Activated T-helper 1 cell treated with anti-CD3 and anti-CD28 coated beads, Interleukin-2, amount 50 U/mL, for 16 hours (primary cell): ENCODE measurements at places on chromosomes 7 and 10.

DNA sequence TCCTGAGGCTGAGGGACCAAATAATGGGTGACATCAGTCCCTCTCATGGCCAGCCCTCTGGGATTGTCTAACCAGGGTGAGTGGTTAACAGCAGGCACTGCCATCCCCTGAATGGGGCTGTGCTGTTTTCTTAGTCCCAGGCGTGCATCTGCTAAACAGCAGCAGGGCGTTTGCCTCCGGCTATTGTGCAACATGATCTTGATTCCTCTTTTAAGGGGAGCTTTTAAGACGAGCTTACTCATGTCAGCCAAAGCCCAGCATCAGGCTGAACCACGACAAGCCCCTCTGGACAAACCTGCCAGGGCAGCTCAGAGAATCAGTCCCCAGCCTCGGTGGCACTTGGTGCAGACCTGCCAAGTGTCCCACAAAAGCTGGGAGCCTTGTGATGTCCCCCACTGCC lies 16.2 kb upstream of the IGFBP3 start:
- DNase-seq, result no peak

- no peak for DNase-seq
These were observed 18.1 kb upstream of the CAMK2G start for GRCh38 chr10:73892310-73893030.

DNA sequence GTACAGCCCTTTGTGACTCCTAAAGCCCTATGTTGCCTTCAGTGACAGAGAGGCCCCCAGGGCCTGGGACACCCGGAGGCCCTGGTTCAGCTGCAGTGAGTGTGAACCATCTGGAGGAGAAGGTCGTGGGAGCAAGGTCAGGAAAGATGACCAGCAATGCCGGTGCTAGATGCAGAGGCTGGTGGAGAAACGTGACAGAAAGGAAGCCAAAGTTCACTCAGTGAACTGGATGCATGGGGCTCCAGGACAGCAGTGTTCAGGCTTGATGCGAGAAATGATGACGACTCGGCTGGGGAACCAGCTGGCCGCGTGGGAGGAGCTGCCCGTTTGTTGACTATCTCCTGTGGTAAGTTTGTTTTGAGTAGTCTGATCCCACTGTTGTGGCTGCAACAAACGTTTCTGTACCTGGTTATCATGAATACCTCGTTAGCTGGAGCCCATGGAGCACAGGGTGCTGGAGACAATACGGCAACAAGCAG lies 54.1 kb upstream of the MKRN1 start:
- no peak for DNase-seq

- no peak for DNase-seq
These were observed 99.6 kb downstream of the PRPF18 start for GRCh38 chr10:13686331-13686752.

DNA sequence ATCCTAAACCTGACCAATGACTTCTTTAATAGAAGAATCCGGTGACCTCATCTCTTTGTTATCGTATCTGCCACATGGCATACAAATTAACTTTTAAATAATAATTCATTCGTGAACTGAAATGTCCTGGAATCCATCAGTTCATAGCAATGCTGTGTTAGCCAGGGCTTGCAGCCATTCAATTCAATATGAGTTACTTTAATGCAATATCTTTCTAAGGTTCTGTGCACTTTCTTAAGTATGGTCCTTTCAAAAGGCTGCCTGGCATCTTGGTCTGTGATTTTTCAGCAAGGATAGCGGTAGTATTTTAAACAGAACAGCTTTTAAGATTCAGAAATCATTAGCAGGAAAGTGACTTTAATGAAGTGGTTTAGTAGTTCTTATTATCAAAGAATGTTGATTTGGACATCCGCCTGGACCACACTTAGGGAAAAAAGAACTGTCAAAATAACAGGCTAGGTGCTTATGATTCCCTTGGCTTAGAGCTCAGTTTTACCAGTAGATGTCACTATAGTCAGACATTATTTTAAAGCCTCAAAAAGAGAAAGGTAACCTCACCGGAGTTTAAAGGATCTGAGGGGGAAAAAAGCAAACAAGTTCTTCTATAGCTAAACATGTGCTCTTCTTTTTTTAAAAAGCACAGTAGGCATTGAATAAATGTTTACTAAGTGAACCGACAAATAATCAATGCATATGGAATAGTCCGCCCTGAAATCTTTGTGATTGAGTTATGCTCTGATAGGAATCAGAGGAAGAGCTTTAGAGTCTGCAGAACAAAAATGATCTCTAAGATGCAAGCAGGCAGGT lies 22.7 kb downstream of the SLC35G1 start:
- DNase-seq, result no peak

- DNase-seq, result no peak
These were observed 673 bp upstream of the ST8SIA6 start for GRCh38 chr10:17455015-17455520.

DNA sequence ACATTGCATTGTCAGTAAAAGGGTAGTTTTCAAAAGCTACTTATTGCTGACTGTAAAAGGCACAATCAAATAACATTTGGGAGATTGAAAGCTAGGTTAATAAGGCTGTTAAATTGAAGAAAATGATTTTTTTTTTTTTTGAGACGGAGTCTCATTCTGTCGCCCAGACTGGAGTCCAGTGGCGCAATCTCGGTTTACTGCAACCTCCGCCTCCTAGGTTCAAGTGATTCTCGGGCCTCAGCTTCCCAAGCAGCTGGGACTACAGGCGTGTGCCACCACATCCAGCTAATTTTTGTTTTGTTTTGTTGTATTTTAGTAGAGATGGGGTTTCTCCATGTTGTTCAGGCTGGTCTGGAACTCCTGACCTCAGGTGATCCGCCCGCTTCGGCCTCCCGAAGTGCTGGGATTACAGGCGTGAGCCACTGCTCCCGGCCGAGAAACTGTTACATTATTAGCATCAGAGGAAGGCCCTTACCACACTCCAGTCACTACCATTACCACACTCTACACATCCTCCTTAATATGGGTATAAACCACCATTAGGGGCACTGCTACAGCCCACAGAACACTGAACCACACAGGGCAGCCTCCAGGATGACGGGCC lies 1.0 kb downstream of the CYP51A1 start:
- DNase-seq, result no peak

DNA sequence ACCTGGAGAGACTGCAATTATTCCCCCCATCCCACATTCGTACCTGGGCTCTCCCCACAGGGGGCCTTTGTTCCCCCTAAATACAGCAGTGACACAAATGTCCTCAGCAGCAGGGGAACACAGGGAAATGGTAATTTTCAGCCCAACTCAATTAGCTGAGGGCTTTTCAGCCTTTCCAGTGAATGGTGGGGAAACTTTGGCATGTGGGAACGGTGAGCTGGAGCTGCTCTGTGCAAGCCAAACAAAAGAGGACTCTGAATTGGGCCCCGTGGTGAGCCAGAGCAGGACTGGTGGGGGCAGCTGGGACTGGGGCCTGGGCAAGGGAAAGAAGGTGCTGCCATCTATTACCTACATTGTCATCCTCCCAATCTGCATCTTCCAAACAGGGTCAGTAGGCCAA lies 51.0 kb downstream of the FBXW4 start:
- DNase-seq, result no peak

GRCh38 chr7:28847176-28847575 lies 111.0 kb downstream of the TRIL start:
- DNase-seq, result no peak

DNA sequence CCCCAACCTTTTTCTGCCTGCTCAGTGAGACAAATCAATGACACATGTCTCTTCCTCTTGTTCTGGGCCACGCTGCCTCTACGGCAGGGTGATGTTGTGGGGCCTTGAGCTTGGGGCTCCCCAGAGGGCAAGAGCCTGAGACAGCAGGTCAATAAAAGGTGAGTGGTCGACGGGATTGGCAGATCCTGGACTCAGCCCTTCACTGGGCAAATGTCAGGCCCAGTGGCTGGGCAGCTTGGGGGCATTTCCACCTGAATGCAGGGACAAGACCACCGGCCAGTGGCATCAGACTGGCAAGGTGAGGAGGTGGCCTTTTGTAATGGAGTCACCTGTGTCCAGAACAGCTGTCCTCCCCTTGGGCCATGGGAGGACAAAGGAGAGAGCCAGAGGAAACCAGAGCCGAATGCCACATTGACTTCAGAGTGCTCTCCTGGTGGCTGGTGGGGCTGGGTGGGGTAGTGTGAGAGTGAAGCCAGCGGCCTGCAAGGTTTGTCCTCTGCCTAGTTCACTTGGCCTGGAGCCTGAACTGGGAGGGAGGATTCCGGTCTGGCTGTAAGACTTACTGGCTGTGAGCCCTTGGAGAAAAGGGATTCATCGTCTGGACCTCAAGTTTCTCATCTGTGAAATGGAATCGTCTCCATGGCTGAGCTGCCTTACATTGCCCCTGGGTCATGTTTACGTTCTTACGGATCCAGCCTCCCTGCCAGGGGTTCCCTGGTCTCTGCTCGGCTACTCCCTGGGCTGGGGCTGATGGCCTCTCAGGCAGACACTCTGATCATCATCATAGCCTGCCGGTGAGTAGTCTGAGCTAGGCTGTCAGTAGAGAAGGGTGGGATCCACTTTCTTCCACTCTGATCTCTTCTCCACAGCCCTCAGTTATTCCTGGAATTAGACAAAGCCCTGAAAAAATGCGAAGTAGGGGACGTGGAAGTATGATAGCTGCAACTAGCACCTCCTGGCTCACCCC lies 25.4 kb upstream of the CRHR2 start:
- DNase-seq, result no peak

DNA sequence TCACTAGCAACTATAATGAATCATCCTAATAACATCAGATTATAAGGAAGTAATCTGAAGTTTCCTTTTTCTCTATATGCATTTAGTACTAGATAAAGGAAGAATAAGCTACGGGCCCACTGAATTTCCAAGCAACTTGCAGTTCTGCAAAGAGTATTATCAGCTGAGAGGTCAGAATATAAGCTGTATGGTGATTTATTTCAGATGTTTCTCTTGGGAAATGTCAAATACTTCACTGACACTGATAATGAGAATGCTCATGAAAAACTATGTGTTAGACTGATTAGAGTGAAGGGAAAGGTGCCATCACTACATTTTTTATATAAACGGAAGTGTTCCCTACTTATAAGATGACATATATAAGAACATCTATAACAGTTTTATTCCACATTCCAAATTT lies 251.2 kb upstream of the HGF start:
- no peak for DNase-seq

DNA sequence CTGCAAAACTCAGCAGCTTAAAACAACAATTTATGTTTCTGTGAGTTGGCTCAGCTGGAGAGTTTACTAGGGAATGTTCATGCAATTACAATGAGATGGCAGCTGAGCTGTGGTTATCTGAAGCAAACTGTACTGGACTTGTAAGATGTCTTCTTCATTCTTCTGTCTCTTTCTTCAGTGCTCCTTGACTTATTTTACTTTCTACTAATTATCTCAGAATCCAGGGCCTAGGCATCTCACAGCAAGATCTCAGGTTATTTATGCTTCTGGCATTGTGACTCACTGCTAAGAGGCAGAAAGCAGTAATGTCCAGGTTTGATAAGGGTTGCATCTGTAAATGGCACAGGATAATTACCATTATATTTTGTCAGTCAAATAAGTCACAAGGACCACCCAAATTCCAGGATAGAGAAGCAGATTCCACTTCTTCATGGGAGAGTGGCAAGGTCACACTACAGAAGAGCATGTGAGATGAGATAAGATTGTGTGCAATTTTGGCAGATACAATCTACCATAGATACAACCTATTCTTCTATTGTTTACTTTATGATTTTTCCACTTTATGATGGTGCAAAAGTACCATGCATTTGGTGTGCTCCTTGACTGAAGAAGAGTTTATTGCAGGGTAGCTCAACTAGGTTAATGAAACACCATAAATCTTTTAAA lies 16.8 kb downstream of the VIM start:
- no peak for DNase-seq

DNA sequence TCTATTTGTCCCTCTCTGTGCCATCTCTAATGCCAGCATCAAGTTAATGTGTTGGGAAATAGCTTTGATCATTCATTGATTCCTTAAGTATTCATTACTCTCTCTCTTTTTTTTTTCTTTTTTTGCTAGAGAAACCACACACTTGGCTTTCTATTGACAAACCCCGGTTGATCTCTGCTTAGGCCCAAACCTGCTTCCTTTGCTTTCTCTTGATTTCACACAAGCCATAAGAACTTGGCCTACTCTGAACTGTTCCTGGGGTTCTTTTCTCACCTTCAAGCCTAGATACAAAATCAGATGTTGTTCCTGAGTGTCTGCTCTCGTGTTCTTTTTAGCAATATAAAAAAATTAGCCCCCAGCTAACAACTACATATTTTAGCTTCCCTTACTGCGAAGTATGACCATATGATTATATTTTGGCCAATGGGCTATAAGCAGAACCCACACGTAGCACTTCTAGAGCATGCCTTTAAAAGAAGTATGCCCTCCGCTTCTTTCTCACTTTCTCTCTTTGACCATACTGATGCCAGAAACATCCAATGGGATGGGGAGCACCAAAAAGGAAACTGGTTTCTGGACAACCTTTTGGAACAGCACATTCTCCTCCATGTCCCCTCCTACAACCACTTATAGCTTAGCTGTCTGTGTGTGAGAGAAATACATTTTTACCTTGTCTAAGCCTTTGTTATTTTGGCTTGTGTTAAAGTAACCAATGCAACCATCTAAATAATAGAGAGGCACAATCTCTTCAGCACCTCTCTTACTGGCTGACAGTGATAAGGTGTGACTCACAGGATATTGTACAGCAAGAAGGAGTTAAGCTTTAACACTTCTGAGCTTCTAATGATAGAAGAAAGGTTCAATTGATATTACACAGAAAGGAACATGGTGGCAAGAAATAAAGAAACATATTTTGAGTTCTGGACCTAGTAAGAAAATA lies 96.6 kb upstream of the LRRN3 start:
- no peak for DNase-seq

- no peak for DNase-seq
These were observed 5.9 kb downstream of the KCP start for GRCh38 chr7:128904381-128905197.

GRCh38 chr10:14399641-14400040 lies 68.9 kb upstream of the FRMD4A start:
- DNase-seq, result no peak

DNA sequence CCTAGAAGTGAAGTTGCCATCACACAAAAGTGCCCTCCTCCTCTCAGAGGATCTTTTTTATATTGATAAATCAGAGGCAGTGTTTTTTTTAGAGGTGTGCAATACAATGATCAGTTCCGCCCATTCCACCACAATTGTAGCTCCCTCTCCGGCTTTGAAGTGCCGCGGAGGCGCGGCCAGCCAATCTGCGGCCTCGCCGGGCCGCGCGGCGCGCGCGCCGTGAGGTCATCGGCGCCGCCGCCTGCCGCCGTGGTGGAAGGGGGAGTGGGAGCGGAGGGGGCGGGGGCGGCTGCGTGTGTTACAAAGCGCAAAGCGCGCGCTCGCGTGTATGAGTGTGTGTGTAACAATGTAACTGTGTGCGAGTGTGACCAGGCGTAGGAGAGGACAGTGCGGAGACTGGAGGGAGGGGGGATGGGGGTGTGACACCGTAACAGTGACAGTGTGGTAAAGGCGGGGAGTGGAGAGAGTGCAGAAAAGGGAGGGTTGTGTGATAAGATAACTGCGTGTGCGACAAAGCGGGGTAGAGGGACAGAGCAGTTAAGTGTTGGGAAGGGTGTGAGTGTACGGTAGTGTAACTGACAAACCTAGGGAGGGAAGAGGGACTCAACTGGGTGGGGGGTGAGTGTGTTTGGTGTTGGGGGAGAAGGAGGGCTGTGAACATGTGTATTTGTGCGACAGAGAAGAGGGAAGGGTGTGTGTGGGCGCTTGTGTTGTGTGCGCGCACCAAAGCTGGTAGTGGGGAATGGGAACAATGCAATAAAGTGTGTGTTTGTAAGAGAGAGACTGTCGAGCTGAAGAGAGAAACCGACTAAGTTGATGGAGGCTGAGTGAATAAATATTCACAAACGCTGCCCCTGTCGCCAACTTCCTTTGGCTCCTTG lies at the start of gene SP8:
SP8 (minus strand) TSS at position 108 of the 881 bp plus-strand sequence; CDS start at position 20, 88 bp downstream.
- no peak for DNase-seq
